Activated CD4-positive, alpha-beta T cell treated with anti-CD3 and anti-CD28 coated beads, Interleukin-2, amount 50 U/mL, for 16 hours (primary cell): ENCODE measurements at places on chromosomes 5 and 9.

GRCh38 chr5:162128117-162128516 lies 60.5 kb downstream of the GABRG2 start:
- no peak for DNase-seq

DNA sequence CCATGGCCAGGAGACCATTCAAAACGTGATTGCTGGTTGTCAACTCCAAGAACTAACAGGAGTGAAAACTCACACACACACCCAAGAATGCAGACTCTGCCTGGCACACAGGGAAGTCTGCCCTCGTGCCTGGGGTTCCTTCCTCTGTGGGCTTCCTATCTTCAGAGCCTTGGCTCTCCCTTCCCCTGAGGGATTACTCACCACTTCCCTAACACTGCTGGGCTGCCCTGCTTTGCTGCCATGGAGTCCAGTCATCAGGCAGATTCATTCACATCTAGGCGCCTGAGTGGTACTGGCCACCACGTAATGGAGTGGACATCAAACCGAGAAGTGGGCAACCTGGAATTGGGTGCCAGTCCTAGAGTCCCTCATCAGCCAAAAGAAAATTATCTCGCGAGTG lies 76.4 kb upstream of the PRSS3 start:
- no peak for DNase-seq

DNA sequence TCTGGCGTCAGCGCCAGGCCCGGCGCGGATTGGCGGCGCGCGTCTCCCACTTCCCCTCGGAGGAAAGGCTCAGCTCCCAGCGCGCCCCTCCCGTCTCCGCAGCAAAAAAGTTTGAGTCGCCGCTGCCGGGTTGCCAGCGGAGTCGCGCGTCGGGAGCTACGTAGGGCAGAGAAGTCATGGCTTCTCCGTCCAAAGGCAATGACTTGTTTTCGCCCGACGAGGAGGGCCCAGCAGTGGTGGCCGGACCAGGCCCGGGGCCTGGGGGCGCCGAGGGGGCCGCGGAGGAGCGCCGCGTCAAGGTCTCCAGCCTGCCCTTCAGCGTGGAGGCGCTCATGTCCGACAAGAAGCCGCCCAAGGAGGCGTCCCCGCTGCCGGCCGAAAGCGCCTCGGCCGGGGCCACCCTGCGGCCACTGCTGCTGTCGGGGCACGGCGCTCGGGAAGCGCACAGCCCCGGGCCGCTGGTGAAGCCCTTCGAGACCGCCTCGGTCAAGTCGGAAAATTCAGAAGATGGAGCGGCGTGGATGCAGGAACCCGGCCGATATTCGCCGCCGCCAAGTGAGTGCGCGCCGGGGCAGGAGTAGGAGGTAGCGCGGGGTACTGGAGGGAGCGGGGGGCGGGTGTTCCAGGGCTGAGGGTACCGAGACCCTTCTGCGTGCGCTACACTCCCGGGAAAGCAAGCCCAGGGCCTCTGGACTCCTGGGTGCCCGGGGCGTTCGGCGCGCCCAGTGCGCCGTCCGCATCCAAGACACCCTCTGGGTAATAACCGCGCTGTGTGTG lies at the start of gene MSX2:
Gene MSX2, plus strand, starts transcription at position 99 of the 777 bp plus-strand sequence. Its CDS starts 78 bp downstream, at position 177.
- DNase-seq, result peak; percentile 25

DNA sequence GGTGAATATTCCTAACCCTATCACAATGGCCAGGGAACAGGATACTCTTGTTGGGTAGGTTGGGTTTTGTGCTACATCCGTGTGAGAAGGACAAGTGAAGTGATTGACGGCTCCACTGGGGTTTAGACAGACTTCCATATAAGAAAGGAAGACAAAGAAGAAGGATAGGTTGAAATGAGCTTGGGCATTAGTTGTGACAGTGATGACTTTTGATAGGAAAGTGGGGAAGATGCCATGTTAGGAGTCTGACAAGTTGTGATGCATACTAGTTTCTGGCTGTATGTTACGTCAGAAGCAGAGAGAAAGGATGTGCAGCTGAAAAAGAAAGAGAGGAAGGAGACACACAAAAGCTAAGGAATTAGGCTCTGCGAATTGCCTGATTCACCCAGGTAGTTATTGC lies 138.0 kb downstream of the STARD4 start:
- no peak for DNase-seq

- no peak for DNase-seq
Observed at GRCh38 chr5:1108023-1108864, 3.6 kb downstream of the SLC12A7 start.

- no peak for DNase-seq
Observed at GRCh38 chr5:113446358-113446927, 11.7 kb upstream of the TSSK1B start.

DNA sequence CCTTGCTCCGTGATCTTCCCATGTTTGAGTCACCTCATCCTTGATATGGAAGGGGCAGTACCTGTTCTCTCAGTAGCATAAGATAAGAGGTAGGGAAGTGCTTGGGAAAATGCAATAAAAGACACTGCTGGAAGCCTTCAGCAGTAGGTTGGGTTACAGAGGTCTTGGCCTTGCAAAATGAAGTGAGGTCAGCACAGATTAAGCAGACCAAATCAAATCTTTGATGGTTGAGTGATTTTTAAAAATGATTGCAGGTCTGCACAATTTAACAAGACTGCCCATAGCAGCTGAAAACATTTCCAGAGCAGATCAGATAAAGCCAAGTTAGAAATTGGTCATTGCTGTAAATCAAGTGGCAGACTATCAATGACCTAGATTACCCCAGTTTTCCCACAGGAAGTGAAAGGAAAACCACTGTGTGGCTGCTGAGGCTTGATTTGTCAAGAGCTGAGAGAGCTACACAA lies 32.9 kb downstream of the PALM2AKAP2 start:
- DNase-seq, result no peak

DNA sequence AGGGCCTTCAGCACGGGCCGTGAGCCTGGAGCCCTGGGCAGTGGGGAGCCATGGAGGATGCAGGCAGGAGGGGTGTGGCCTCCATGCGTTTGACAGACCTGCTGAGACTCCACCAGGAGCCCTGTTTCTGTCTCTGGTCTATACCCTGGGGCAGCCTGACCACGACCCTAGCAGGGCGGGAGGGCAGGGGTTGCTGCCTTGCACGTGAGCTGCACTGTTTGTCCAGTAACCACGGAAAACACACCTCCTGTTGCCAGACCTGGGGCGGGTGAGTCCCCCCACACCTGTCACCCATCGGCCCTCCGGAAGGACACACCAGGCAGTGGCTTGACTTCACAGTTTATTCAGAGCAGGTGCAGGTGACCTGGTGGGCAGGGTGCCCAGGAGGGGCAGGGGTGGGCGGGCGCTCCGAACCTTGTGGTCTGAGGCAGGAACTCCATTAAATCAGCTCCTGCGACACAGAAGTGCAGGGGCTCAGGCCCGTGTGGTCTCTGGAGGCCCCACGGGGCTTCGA lies 3.9 kb downstream of the LCN8 start:
- DNase-seq, result no peak

GRCh38 chr9:137606005-137606621 lies 627 bp downstream of the ARRDC1 start:
- DNase-seq, result no peak

DNA sequence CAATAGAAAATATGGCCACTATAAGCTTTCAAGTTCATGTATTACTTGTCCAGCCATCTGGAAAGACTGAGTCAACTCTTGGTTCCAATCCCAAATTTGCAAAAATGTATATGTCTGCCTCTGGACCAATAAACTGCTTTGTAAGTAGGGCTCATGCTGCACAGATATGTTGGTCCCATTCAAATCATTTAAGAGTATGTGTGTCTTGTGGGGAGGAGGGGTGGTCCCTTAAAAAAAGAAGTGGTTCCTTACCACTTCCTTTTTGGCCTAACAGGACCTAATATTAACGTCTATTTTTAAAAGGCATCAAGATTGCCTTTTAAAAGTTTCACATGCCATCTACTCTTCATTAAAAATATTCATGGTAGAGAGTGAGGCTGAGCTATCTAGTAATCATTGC lies 214.9 kb downstream of the KCTD16 start:
- DNase-seq, result no peak

DNA sequence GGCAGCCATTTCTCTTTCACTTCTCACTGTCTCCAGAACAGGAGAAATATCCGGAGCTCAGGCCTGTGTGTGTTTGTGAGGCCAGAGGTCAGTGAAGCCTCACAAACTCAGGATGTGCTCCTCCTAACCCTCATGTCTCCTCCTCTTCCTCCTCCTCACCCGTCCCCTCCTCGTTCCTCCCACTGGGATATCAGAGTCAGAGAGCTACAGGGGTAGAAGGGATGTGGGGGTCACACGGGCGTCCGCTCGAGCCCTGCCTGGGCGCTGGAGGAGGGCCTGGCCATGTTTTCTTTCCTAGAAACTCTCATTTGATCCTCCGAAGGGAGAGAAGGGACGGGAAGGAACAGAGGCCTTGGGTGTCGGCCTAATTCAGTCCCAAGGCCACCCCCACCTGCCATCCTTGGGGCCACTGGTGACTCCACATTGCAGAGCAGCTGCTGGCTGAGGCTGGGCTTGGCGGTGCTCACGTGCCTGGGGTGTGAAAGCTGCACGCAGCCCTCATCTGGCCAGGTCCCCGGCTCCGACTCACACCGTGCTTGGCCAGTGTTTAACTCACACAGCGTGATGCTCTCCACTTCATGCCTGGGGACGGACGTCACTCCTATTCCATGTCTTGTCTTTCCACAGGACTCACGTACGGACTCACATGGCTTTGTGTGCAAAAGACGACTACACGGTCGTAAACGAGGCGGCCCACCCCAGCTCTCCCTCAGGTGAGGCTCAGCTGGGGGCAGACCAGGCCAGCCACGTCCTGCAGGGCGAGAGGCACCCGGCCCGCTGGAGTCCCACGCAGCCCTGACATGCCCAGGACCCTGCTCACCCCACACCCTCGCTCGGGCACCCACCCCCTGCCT lies 22.6 kb upstream of the SLC6A19 start:
- no peak for DNase-seq

DNA sequence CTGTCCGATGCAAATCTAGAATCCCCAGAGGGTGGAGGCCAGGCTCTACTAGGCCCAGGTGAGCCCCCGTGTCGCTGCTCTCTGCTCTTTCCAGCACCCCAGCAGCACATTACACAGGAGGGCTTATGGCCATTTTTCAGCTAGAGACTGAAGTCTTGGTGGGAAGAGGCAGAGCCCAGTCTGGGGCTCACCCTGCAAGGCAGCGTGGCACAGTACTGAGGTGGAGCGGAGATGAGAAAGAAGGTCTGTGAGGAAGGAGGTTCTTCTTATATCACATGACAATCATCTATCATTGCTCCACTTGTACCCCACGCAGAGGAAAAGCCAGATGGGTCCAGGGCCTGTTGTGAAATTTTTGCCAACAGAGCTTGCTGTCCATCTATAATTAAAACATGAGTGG lies 10.0 kb upstream of the KIF12 start:
- no peak for DNase-seq

- DNase-seq, result peak; percentile 61
Observed at GRCh38 chr9:134698587-134699342, 57.2 kb downstream of the COL5A1 start.

DNA sequence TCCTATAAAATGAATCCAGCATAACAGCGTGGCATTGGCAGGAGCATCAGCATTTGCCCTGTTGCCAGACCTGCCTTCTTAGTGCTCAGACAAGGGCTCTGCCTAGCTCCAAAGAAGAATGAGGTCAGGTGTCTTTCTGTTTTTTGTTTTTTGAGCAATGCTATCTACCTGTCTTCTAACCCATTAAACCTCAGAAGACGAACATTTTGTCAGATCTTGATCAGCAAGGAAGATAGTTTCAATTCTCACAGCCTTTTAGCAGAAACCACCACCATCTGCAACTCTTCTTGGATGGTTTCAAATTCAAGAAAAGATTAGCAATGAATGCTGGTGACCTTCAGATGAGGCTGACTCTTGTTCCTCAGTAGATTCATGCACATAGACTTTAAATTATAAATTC lies 103.5 kb upstream of the IQGAP2 start:
- DNase-seq, result peak; percentile 7

GRCh38 chr9:118109542-118109941 lies 405.3 kb downstream of the TLR4 start:
- DNase-seq, result no peak

- DNase-seq, result no peak
Observed at GRCh38 chr5:34932947-34933346, 3.6 kb downstream of the DNAJC21 start.

- DNase-seq, result peak; percentile 61
Observed at GRCh38 chr5:16626696-16627264, 10.0 kb upstream of the RETREG1 start.

DNA sequence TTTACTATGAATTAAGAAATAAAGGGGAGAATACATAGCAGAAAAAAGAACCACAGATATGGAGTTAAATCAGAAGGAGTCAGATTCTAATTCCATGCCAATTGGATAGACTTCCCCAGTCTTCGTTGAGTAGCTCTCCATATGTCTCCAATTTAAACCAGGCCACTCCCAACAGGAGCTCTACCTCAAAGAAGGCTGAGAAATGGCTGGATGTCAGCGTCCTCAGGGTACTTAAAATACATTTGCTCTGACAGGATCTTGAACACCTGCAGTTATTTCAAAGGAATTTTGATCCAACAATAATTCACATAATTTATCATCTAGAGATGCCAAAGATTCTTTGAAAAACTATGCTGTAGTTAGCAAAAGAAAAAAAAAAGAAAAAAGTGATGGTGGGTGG lies 133.9 kb upstream of the FBN2 start:
- DNase-seq, result no peak

- peak; percentile 75 for DNase-seq
Observed at GRCh38 chr9:127451858-127452656, 747 bp downstream of the LRSAM1 start.

DNA sequence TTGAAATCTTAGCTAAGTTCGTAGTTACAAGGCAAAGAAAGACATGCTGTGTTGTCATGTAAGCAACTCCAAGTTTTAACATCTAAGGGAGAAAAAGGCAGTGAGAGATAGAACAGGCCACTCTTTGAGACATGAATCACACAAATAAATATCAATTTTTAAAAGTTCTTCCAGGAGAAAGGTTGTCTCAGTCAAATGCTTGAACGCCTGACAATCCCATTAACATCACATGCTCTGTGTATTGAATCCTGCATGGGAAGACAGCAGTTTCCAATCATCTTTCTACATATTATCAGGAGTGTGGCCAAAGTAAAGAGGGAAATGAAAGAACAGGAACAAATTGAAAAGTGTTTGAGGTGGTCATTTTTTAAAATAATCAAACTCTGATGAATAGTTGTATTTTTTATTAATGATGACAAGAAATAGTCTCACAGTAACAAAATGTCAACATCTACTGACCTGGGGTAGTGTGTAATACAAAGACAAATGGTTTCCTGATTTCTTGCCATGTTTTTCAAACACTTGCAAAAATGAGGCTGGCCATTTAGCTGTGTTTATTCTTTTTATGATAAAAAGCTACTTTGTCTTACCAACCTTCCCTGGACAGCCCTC lies 6.4 kb upstream of the C6 start:
- no peak for DNase-seq

- no peak for DNase-seq
Observed at GRCh38 chr9:18705796-18706392, 231.9 kb downstream of the ADAMTSL1 start.

DNA sequence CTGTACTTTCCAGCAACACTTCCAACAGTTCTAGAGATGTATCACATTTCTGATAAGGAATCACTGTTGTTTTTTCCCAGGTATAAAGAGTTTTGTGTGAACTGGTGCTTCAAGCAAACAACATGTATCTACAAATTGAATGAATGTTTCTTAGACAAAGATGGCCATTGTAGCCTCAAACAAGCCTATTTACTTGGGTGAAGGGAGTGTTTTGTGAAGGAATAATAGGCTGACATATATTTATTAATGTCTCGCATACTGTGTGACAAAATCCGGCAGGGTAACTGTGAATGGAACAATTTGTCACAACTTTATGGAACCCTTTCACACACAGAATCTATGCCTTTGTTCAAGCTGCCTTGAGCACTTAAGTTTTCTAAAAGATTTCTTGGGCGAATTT lies 24.8 kb upstream of the DAB2 start:
- no peak for DNase-seq
